ENCODE measurements at places on chromosomes 5 and 9.

DNA sequence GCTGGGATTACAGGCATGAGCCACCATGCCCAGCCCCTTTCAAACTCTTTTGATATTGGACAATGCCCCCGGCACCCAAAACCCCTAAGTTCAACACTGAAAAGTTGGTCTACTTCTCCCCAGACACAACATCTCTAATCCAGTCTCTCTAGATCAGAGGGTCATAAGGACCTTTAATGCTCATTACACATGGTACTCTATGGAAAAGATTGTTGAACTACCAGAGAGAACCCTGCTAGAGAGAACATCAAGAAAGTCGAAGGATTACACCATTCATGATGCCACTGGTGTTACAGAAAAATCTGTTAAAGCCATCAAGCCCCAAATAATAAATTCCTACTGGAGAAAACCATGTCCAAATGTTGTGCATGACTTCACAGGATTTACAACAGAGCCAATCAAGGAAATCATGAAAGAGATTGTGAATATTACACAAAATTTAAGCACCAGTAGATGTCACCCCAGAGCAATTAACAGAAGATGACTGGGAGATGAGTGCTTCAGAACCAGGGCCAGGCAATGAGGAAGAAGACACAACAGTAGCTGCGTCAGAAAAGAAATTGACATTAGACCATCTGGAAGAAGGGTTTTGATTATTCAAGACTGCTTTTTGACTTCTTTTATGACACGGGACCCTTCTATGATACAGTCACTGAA, 28.3 kb upstream of the NIPAL4 start:
- no peak for DNase-seq

DNA sequence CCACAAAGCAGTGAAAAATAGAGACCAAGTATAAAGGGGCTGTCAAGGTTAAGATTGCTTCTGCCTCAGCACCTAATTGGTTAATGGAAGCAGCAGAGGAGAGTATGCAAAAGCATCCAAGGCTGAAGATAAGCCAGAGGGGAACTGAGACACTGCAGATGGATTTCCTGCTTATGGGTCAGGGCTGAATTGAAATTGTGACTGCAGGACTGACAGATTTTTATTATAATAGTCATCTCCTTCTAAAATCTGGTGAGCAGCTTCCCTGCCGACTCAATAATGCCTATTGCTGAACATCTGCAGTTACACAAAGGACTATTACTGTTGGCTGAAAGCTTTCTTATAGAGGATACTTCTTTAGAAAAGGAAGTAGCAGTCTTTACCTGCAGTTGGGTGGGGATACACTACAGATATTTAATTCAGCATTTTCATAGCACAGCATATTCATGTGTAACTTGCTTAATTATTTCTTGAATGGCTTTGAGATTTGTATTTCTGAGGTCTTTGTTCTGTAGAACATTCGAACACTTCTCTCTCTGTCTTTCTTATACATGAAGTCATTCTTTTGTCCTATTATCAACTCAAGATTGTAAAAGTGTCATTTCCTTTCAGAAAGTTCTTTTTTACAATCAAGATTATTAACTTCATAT, 363.0 kb upstream of the RIOK2 start:
- no peak for DNase-seq

GRCh38 chr5:61559722-61560121, 227.7 kb downstream of the ZSWIM6 start:
- DNase-seq, result no peak

- DNase-seq, result no peak
These were observed 205.4 kb downstream of the LURAP1L start for GRCh38 chr9:12980085-12980851.

- DNase-seq, result no peak
These were observed 77.2 kb downstream of the ATP10B start for GRCh38 chr5:160774666-160775315.

GRCh38 chr9:129995409-129996160, 47.4 kb downstream of the FNBP1 start:
- no peak for DNase-seq
